T-helper 2 cell (primary cell): ENCODE measurements at places on chromosomes 1 and 21.

DNA sequence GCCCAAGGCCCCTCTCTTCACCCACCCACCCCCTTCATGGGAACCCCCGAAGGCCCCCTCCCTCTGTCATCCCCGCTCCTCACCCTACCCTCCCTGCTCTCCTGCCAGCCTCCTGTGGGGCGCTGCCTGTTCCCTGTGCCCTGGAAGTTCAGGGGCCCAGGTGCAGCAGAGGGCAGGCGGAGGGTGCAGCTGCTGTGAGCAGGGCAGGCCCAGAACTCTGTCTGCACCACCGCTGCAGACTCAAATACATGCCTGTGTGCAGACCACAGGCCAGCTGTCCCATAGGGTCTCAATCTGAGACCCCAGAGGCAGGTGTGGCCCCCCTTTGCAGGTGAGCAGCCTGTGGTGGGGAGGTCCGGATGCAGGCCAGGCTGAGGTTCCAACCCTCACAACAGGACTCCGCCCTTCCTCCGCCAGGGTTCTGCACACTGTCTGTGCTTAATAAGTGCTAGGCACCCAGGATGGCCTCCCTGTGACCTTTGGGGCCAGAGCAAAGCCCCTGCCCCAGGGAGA lies 62.5 kb downstream of the WNT9A start:
- no peak for DNase-seq

GRCh38 chr1:181479137-181479745 lies 4.1 kb upstream of the CACNA1E start:
- no peak for DNase-seq

GRCh38 chr1:230749635-230750034 lies 2.4 kb downstream of the CAPN9 start:
- no peak for DNase-seq

GRCh38 chr21:45548711-45549491 lies 6.7 kb upstream of the SLC19A1 start:
- DNase-seq, result no peak

GRCh38 chr21:44478124-44478800 lies 23.0 kb downstream of the LRRC3 start:
- DNase-seq, result no peak

- no peak for DNase-seq
These were observed 2.5 kb upstream of the POGK start for GRCh38 chr1:166836733-166837132.

- no peak for DNase-seq
These were observed 51.0 kb downstream of the COL18A1 start for GRCh38 chr21:45455674-45456583.

GRCh38 chr1:63747445-63747844 lies 26.4 kb upstream of the ROR1 start:
- DNase-seq, result no peak

DNA sequence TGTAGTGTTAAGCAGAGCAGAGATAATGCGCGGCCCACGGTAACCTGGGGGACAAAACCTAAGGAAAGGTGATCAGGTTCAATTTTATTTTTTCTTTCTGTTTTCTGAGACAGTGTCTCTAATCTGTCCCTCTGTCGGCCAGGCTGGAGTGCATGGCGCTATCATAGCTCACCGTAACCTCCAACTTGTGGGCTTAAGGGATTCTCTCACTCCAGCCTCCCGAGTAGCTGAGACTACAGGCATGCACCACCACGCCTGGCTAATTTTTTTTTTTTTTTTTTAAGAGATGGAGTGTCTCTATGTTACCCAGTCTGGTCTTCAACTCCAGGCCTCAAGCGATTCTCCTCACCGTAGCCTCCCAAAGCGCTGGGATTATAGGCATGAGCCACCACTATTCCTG lies 724 bp upstream of the ANKRD35 start:
- no peak for DNase-seq
